ENCODE measurements at places on chromosomes 12 and 14. TPM values are rescaled to one million over a fixed set of nuclear protein-coding genes. Genes with fewer than 3 reads are reported as not detected.

The KRT8 gene
- 18.3 TPM for total RNA-seq

The TMEM132D gene
- not detected for total RNA-seq

GRCh38 chr14:20794644-20795369, 7.8 kb downstream of the RNASE1 start:
- DNase-seq: no peak

DNA sequence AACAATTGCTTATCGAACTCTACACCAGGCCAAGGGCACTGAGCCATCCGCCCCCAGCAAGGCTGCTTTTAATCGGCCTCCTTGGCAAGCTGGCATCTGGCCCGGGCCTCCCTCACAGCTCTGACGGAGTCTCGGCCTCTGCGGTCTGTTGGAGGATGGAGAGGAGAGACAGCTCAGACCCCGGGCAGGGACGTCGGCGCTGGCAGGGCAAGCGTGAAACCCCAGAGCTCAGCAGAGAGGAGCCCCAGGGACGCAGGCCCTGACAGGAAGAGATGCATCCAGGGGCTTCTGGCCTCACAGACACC, 17.5 kb downstream of the CAMKK2 start:
- DNase-seq: no peak

GRCh38 chr14:21917699-21918436, 244.2 kb upstream of the OR4E1 start:
- no peak for DNase-seq

- no peak for DNase-seq
These were observed 30.8 kb upstream of the CMKLR1 start for GRCh38 chr12:108369736-108370396.

- DNase-seq: no peak
These were observed 40.1 kb downstream of the PDZRN4 start for GRCh38 chr12:41228066-41228820.

GRCh38 chr14:22268875-22269274, 320.1 kb downstream of the DAD1 start:
- no peak for DNase-seq

GRCh38 chr14:90419200-90419599, 22.4 kb downstream of the CALM1 start:
- DNase-seq: peak; percentile 64

- no peak for DNase-seq
These were observed 96.3 kb upstream of the HIF1A start for GRCh38 chr14:61598980-61599379.

GRCh38 chr14:99568567-99569560, 35.1 kb downstream of the CCDC85C start:
- DNase-seq: peak; percentile 46

DNA sequence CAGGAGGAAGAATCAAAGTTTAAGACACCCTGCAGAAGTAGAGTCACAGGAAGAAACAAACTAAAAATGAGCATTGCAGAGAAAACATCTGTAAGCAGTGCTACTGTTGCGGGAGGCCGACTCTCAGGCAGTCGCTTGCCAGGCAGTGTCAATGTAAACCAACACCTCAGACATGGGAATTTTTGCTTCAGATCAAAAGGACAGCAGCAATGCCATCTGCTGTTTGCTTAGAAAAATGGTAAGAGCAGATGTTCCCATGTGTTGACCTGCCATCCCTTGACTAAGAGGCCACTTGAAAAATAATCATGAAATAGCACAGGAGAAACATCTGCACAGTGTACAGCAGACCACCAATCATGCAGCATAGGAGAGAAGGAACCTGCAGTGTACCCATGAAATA, 196.6 kb downstream of the SLC25A21 start:
- no peak for DNase-seq

- no peak for DNase-seq
These were observed 478.9 kb downstream of the BCAT1 start for GRCh38 chr12:24470050-24470449.

- no peak for DNase-seq
These were observed 48.8 kb upstream of the ESRRB start for GRCh38 chr14:76326918-76327689.
